HS-5 (cell line): ENCODE measurements at places on chromosomes 13 and 19.

DNA sequence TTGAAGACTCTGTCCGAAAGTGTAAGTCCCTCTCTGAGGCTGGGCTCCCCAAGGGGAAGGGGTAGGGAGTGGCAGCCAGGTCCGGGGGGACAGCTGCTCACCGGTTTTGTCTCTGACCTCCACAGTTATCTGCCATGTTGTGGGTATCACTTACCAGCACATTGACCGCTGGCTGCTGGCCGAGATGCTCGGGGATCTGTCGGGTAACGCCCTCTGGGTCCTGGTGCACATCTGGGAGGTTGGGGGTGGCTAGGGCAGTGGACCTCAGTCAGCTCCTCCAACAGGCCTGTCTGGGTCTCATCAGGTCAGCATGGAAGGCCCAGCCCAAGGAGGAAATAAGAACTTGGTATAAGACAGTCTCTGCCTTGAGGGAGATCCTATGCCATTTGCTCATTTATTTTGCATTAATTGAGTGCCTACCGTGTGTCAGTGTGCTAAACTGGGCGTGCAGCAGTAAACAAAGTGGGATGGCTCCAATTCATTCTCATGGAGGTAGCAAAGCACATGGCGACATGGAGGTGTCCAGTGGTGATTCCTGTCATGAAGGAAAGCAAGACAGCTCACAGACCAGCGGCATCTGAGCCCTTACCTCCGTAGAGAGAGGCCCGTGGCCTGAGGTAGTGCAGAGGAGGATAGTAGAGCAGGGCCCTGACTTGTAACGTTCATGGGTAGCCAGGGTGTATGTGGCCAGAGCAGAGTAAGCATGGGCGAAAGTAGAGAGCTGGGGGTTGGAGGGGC, 13.7 kb downstream of the EIF3K start:
- no peak for DNase-seq

DNA sequence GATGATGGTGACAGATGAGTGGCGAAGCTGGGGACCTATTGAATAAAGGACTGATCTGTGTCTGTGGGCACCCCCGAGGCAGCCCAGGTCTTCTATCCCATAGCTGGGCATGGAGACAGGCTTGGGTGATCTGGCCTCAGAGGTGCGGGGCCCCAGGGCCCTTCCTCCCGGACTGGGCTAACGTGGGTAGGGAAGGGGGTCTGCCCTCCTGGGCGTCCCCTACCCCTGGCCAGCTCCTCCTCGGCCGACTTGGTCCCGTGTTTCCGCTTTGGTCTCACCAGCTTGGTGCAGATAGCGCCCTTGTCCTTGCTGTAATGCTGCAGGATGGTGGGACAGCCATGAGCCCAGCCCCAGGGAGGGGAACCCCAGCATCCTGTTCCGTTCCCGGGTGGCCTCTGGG, 3.3 kb downstream of the MATK start:
- DNase-seq, result no peak

GRCh38 chr13:67228031-67228430, 2.1 kb downstream of the PCDH9 start:
- no peak for DNase-seq

- DNase-seq, result no peak
These were observed 23.1 kb downstream of the MYH14 start for GRCh38 chr19:50226536-50226935.

GRCh38 chr13:42969565-42970172, 22.4 kb downstream of the EPSTI1 start:
- DNase-seq, result no peak

DNA sequence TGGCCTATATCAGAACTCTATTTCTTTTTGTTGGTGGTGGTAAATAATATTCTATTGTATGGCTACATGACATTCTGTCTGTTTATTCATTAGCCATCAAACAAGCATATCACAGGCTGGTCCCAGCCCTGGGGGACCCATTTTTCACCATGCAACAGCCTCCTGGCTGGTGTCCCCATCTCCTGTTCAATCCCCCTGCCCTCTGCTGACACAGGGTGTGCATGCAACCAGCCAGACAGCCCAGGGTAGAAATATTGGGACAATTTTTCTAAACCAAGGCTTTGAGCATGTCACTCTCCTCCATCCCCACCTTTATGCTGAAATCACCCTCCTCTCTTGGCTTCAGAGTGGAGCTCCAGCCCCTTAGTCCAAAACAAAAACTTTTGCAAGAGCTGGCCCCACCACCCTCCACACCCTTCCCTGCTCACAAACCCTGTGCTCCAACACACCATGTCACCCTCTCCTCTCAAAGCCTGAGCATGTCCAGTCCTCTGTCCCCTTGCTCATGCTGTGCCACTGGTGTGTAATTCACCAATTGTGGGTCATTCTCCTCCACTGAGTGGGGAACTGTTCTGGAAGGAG, 153.0 kb upstream of the UQCRFS1 start:
- DNase-seq, result no peak

GRCh38 chr13:23455401-23456185, 22.1 kb upstream of the SACS start:
- no peak for DNase-seq

GRCh38 chr13:28568286-28568685, 73.4 kb upstream of the FLT1 start:
- DNase-seq, result no peak

- no peak for DNase-seq
These were observed 21.9 kb downstream of the KCTD12 start for GRCh38 chr13:76864259-76864658.

DNA sequence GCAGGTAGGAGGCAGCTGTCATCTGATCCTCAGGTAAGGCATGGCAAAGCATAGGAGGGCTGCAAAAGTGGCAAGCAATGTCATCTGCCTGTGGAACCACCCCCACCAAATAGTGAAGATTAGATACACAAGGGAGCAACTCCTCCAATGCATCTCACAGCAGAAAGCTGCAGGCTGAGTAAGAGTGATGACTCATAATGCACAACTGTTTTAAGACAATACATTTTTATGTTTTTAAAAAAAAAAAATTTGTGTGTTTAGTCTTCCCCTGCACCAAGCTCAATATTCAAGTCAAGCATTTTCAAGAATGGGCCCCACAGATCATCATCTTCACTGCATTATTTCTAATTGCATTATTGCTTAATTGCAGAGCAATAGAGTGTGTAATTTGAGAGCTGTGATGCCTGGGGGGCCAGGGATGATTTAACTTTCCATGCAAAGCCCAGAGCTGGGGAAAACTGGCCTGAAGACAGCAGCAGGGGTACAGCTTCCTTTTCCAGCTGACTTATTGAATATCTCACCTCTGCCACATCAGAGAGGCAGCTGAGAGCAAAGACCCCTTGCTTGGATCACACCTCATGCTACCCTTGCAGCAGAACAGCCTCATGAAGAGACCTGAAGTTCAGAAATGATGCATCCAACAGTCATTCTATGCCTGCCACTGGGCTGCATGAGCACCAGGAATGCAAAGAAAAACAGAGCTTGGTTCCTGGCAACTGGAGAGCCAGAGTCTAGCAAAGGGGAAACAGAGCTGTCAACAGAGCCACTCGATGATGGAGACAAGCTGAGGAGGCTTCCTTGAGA, 22.7 kb upstream of the POP4 start:
- no peak for DNase-seq
